ENCODE measurements at places on chromosomes 5 and 9.

DNA sequence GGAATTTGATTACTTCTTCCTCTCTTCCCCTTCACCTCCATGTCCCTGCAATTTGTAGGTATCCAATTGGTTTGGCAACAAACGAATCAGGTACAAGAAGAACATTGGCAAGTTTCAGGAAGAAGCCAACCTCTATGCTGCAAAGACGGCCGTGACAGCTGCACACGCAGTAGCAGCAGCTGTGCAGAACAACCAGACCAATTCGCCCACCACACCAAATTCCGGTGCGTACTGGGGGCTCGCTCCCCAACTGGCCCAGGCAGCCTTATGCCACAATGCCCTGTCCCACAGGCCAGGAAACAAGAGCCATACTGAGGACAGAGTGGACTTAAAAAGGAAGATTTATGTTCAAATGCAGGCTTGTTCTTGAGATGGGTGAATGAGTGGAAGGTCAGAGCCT, 213.5 kb downstream of the PBX3 start:
- DNase-seq: no peak

DNA sequence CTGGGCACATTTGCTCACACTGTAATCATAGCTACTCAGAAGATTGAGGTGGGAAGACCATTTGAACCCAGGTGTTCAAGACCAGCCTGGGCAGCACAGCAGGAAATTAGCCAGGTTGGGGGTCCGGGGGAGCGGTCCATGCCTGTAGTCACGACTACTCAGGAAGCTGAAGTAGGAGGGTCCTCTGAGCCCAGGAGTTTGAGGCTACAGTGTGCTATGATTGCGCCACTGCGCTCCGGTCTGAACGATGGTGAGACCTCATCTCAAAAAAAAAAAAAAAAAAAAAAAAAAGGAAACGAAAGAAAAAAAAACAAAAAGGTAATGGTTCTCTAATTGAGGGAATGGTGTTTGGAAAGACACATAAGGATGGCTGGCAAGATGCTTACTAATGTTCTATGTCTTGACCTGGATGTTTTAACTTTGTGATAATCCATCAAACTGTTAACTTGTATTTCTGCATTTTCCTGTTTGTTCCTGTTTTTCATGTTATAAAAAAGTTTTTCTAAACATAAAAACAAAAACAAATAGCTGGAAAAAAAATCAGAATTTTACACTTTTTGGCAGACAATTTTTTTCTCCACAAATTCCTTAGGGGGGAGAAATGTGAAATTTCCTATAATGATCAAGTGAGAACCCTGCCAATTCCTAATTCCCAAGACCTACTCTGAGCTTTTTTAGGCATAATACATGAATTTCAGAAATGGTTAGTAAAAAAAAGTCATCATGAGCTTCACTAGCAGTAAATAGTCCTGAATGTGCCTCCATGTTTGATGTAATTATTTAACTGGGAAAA, 96.9 kb downstream of the DENND1A start:
- DNase-seq: no peak

- DNase-seq: no peak
Observed at GRCh38 chr5:131378721-131379541, 115.1 kb downstream of the CDC42SE2 start.

GRCh38 chr5:71699233-71699632, 19.8 kb upstream of the CARTPT start:
- no peak for DNase-seq

GRCh38 chr9:19373527-19373926, 6.5 kb downstream of the RPS6 start:
- DNase-seq: no peak

GRCh38 chr5:159330131-159330800, at the start of gene IL12B:
Gene IL12B (minus strand): TSS chr5:159330487. CDS start chr5:159326782, 3,705 bp downstream.
- DNase-seq: no peak

- DNase-seq: no peak
Observed at GRCh38 chr9:137371946-137372651, 50.9 kb downstream of the EXD3 start.

GRCh38 chr5:37714756-37715155, 125.1 kb downstream of the GDNF start:
- DNase-seq: no peak

DNA sequence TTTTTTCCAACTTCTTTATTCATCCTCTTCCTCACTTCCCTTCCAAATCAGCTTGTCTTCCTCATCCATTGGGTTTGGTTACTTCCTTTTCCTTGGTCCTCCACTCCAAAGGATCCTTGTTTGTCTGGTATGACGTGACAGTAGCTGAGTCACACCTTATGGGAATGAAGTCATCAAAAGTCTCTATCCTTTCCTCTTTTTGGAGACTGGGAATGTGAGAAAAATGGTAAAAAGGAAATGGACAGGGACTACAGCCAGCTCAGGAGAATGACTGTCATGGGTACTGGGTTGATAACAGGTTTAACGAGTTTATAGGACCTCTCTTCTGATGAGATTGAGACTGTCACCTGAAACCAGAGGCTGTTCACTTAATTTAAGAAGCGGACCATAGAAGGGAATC, 76.2 kb upstream of the MYO10 start:
- no peak for DNase-seq

- DNase-seq: no peak
Observed at GRCh38 chr9:29290516-29290915, 1717.2 kb upstream of the C9orf72 start.

GRCh38 chr9:135823036-135823435, 84.3 kb downstream of the CAMSAP1 start:
- no peak for DNase-seq

- DNase-seq: no peak
Observed at GRCh38 chr9:109411069-109411761, 86.9 kb downstream of the PTPN3 start.

DNA sequence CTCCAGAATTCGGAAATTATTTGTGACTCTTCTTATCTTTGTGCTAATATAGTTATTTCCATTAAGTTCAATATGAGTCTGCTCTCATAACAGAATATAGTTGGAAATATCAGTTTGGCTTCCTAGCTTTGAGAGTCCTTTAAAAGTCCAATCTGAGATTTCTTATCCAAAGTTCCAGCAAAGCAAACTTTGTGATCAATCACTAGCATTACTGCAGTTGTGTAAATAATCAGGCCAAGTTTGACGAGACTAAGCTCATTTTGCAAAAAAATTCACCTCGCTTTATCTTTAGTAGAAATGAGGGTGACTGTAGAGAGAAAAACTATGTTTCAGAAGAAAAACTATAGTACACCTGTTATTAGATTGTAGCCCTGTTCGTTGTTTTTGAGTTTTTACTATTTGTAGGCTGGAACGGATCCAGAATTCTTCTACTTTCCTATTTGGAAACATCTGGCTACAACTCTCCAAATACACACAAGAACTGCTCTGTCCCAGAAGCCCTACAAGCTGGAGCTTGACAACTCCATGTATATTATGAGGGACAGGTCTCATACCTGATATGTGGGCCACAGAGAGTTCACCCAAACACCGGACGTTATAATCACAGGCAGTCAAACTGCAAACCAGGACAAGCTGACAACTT, 47.8 kb downstream of the RAPGEF1 start:
- DNase-seq: no peak

DNA sequence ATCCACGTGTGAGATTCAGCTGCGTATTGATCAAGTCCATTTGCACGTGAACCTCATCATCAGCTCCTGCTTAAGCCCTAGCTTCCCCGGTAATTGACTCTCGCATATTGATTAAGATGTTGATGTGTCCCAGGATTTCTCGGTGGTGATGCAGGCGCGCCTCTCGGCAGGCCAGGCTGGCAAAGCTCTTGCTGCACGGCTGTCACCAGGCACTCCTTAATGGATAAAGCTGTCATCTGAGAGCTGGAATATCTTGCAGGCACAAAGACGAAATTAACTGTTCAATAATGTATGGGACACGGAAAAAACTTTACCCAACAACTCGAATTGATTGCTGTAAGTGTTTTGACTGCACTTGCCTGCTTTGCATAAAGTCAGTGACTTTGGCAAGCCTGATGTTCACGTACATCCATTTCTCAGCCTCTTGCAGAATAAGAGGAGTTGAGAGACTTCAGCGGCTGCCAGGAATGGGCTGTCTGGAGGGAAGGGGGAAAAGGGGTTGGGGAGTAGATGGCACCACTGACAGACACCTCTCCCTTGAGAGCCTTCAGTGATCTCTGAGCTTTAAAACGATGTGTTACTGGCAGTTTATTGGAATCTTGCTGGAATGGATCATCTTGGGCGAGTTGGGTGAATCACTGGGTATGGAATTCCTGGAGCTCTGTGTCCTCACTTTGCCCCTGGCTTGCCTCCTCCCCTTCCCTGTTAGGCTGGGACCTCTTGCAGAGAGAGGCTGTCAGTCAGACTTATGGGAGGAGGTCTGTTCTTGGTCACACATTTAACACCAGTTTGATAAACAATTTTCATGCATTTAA, 650.3 kb downstream of the CCDC171 start:
- DNase-seq: no peak

DNA sequence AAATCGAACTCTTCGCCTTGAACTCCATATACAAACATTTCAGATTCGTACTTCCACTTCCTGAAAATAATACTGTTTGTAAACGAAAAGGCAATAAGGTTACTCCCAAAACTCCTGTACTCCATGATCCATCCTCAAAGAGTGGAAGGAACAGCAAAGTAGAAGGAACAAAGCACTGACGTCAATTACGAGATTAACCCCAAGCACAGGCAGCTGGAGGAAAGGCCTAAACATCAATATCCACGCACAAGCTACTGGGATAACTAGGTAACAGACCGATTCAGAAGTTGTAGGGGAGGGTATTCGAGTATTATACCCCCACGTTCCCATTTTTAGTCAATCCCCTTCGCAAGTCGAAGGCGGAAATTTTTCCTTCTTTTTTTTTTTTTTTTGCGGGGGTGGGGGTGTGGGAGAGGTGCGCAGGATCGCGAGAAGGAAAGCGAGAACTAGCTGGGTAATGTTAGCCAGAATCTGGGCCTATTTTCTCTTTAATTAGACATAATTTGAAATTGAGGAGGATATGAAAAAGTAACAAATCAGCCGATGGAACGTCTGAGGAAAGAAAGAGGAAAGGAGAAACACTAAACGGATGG, 909 bp downstream of the AFF4 start:
- peak; percentile 53 for DNase-seq

GRCh38 chr5:169299191-169299662, 1.7 kb downstream of the SLIT3 start:
- DNase-seq: peak; percentile 36

DNA sequence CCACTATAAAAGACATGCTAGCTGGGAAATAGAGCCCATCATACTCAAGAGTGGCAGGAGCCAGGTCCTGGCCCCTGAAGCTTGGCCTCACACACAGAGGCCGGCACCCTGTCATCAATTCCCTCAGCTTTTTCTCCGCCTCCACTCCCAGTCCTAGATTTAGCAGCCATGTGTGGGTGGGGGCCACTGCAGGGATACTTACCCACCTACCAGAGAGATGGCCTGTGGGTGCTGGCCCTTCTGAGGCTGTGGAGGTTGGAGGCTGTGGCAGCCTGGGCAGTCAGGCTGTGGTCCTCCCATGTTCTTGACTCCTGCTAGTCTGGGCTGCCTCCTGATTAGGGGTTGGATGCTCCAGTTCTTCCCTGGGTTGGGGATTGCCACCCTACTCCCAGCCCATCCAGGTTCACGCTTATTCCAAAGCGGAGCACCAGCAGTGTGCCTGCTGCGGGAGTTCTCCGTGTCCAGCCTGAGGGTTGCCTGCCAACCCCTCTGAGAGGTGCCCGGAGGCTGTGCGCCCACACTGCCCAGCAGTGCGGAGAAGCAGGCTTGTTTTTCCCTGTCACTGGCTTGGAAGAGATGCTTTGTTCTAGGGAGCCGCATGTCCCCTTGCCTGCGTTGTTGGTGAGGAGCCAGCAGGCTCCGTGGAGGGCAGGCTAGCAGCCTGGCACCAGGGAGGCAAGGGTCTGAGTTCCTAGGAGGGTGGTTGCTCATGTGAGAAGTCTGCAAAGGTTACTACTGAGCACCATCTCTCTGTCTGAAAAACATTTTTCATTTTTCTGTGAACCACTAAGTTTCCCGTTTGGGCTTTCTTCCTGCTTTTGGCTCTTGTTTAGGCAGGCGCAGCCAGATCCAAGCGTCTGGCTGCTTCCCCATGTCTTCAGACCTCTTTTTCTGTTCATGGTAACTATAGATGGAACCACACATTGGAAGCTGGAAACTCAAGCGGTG, 7.5 kb downstream of the SLC22A5 start:
- DNase-seq: peak; percentile 62

DNA sequence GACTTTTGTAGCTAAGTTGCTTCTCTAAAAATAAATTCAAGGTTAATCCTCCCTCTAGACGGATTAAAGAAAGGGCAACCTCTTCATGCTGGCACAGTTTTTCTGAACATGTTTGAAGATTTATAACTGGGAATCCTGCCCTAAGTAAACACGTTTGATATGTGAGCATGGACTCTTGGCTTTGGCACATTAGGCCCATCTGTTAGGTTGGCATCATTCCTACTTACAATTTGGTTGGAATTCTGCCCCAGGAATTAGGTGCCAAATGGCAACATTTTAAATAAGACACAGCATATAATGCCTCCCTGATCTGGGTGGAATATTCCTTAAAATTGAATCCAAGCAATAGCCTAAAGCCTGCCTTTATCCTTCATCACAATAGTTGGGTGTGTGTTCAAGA, 372.3 kb upstream of the CDH18 start:
- DNase-seq: peak; percentile 17

- DNase-seq: no peak
Observed at GRCh38 chr9:34862043-34862442, 96.0 kb upstream of the PHF24 start.

GRCh38 chr5:94228791-94229190, 389.6 kb downstream of the KIAA0825 start:
- DNase-seq: no peak

- DNase-seq: no peak
Observed at GRCh38 chr5:97111616-97112015, 30.8 kb downstream of the LIX1 start.

- DNase-seq: no peak
Observed at GRCh38 chr5:16321284-16321683, 141.7 kb upstream of the MARCHF11 start.

DNA sequence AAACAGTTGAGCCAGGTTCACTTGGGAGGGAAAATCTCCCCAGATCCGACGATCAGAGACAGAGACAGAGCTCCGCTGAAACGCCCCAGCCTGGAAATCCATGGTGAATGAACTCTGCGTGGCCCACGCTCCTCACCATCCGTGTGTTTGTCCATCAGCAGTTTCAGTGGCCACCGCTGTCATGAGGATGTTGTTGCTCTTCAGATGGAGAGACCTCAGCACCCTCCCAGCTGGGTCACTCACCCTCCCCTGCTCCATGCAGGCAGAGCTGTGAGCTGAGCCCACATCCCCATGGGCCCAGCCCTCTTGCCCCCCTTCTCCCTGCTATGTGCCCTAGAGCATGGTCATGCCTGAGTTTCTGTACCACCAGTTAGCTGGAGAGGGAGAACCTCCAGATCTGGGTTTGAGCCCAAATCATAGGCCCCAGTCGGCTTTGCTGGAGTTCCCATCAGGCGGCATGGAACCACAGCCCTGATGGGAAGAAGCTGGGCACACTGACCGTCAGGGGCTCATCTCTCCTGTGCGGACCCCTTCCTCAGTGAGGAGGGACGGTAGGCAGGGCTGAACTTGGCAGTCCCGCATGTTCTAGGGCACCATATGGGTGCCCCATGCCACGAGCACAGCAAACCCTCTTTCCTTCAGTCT, 154.4 kb upstream of the COL5A1 start:
- DNase-seq: peak; percentile 13

- DNase-seq: no peak
Observed at GRCh38 chr5:148897842-148898241, 71.4 kb downstream of the ADRB2 start.

- no peak for DNase-seq
Observed at GRCh38 chr5:2805080-2805479, 53.6 kb upstream of the IRX2 start.

- no peak for DNase-seq
Observed at GRCh38 chr5:100775533-100775855, 127.6 kb downstream of the ST8SIA4 start.

- no peak for DNase-seq
Observed at GRCh38 chr5:74587300-74587699, 53.2 kb downstream of the ENC1 start.

All from femur (tissue), 1 donor.